PC-3 (cell line): ENCODE measurements at places on chromosomes 5 and 9.
A peak's percentile ranks its signal among the peaks of the same experiment; 100 is the strongest.

GRCh38 chr5:84961193-84961592, 576.5 kb upstream of the EDIL3 start:
- DNase-seq: no peak
- H3K36me3 ChIP-seq: no peaks in the 10 kb centered on the region
- no peak overlapping the region for H3K4me3 ChIP-seq
- no peaks in the 10 kb centered on the region for H3K4me1 ChIP-seq
- no peaks in the 10 kb centered on the region for H3K27me3 ChIP-seq

- H3K27ac ChIP-seq: no peak overlapping the region
- H3K4me3 ChIP-seq: peak overlapping the region; percentile 57
- no peaks in the 10 kb centered on the region for H3K27me3 ChIP-seq
- DNase-seq: peak; percentile 87
- peaks cover 24% of the 10 kb centered on the region for H3K4me1 ChIP-seq
Measured at GRCh38 chr9:129884220-129885017, 49.2 kb downstream of the USP20 start.

- no peak overlapping the region for H3K27ac ChIP-seq
- H3K36me3 ChIP-seq: no peaks in the 10 kb centered on the region
- no peak overlapping the region for H3K4me3 ChIP-seq
- no peaks in the 10 kb centered on the region for H3K27me3 ChIP-seq
- no peaks in the 10 kb centered on the region for H3K4me1 ChIP-seq
Measured at GRCh38 chr5:126742425-126742824, 34.5 kb upstream of the LMNB1 start.

DNA sequence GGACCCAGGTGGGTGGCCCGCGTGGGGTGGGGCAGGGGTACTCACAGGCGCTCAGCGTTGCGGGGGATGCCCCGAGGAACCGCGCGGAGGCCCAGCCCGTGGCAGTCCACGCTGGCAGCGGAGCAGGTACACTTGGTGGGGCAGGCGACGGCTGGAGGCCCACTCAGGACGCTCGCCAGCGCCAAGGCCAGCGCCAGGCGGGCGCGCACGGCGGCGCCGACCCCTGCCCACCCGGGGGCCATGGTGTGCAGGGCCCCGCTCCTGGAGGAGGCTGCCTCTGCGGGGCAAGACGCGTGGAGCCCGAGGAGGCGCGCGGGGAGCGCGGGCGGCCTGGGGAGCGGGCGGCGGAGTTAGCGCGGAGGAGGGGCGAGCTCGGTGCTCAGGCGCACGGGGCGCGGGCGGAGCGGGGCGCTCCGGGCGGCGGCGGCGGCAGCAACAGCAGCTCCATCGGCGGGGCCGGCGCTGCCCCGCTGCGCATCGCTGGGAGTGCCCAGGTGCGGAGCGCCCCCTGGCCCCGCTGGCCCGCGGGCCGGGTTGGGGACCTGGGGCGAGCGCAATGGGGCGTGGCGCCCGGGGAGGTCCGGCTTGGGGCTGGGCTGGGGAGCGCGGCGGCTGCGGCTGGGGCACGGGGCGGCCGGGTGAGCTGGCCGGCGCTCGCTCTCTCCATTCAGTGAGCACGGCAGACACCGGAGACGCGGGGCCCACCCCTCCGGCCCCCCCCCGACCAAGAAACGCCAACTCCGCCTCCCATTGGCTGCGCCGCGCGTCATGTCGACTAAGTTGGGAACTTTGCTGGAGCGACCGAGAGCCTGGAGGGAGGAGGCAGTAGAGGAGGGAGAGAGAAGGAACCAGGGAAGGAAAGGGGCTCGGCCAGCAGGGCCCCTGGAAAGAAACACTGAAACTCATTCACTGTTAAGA, at the start of gene SLIT3:
Gene SLIT3, minus strand, starts transcription at position 672 of the 918 bp plus-strand sequence. Its CDS starts 430 bp downstream, at position 242.
- H3K27ac ChIP-seq: no peak within 1 kb of the TSS
- peaks cover 62% of the 10 kb centered on the region for H3K27me3 ChIP-seq
- H3K4me1 ChIP-seq: no peaks in the 10 kb centered on the region
- H3K4me3 ChIP-seq: peak within 1 kb of the TSS; percentile 45; the same call in 1 of the 2 replicates
- peak; percentile 64 for DNase-seq

DNA sequence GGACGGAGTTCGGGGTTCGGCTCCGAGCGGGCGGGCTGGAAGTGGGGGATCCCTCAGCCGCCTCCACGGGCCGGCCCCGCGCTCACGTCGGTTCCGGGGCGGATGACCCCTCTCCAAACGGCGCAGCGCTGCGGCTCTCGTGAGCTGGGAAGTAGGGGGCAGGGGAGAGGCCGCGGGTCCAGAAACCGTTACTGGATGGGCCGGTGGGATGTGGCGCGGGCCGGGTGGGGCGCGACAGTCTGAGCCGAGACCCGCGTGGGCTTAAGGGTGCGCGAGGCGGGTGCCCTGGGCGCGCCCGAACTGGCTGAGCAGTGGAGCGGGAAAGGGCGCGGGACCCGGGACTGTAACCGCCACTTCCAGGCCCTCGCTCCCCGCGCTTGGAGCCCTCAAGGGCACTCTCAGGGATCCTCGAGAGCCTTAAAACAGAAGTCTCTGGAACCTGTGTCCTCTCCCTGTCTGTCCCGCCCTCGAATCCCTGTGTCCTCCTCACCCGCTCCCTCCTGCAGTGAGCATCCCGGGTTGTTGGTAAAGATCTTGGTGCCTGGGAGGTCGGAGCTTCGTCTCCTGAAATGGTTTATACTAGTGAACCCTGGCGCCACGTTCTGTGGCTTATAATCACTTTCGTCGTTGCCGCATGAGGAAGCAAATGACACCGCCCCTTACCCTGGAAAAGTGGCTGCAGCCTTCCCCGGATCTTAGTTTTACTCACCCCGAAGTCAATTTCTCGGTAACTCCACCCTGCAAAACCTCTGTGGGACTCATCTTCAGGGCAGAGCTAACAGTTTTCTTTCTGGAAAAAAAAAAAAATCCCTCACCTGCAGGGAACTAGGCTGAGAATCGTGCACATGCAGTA, 571 bp upstream of the MARCHF11 start:
- no peaks in the 10 kb centered on the region for H3K36me3 ChIP-seq
- DNase-seq: no peak
- no peaks in the 10 kb centered on the region for H3K4me1 ChIP-seq
- H3K27ac ChIP-seq: no peak overlapping the region
- H3K27me3 ChIP-seq: peaks cover 43% of the 10 kb centered on the region

DNA sequence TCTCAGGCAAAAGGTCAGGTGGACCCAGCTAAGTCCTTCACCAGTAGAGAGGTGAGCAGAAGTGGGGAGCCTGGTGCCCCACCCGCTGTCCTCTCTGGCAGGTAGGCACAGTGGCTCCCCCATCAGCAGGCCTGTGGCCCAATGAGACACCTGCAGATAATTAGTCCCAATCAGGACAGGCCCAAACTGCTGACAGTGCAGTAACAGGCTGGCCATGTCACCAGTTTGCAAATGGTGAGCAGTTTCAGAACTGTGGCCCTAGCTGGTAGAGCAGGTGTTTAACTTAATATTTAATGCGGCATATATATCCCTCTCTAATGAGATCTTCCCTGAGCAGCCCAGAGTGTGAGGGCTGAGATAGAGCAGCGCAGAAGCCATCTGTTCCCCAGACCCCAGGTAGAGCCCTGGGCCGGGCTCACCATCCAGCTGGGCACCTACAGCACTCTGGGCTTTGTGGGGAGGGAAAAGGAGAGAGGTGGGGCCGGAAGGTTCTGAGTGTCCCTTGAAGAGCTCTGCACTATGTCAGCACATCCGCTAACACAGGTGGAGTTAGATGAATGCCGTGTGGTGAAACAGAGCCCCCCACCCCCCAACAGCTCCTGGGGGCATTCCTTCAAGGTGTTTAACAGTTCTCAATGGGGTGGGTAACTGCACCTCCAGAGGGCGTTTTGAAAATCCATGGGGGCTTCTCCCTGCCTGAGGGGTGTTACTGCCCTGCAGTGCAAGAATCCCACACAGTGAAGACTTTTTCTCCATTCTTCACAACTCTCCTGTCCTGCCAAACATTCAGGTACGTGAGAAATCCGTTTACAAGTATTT, 120.5 kb downstream of the PAX5 start:
- H3K27ac ChIP-seq: no peak overlapping the region
- no peaks in the 10 kb centered on the region for H3K36me3 ChIP-seq
- DNase-seq: no peak

GRCh38 chr9:72346333-72346732, 18.7 kb downstream of the ZFAND5 start:
- no peak for DNase-seq
- no peaks in the 10 kb centered on the region for H3K36me3 ChIP-seq

DNA sequence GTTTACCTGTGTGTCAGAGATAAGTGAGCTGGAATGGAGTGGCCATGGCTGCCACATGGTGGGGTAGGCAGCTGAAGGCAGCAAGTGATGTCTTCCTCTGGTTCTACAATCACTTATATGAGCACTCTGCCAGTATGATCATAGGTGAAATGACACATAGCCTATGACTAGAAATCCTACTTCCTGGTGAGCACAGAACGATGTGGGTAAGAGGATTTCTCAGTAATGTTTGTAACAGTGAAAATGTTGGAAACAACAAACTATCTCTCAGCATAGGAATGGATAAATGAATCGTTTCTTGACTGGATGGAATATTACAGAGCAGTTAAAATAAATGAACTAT, 187.0 kb upstream of the S1PR3 start:
- DNase-seq: peak; percentile 61
- H3K27ac ChIP-seq: peak overlapping the region; percentile 68
- no peaks in the 10 kb centered on the region for H3K27me3 ChIP-seq
- no peaks in the 10 kb centered on the region for H3K36me3 ChIP-seq
- H3K4me3 ChIP-seq: no peak overlapping the region

- H3K4me3 ChIP-seq: no peak overlapping the region
- no peak for DNase-seq
- H3K27ac ChIP-seq: no peak overlapping the region
- no peaks in the 10 kb centered on the region for H3K36me3 ChIP-seq
- H3K27me3 ChIP-seq: no peaks in the 10 kb centered on the region
Measured at GRCh38 chr9:93875330-93875729, 79.8 kb downstream of the BARX1 start.

DNA sequence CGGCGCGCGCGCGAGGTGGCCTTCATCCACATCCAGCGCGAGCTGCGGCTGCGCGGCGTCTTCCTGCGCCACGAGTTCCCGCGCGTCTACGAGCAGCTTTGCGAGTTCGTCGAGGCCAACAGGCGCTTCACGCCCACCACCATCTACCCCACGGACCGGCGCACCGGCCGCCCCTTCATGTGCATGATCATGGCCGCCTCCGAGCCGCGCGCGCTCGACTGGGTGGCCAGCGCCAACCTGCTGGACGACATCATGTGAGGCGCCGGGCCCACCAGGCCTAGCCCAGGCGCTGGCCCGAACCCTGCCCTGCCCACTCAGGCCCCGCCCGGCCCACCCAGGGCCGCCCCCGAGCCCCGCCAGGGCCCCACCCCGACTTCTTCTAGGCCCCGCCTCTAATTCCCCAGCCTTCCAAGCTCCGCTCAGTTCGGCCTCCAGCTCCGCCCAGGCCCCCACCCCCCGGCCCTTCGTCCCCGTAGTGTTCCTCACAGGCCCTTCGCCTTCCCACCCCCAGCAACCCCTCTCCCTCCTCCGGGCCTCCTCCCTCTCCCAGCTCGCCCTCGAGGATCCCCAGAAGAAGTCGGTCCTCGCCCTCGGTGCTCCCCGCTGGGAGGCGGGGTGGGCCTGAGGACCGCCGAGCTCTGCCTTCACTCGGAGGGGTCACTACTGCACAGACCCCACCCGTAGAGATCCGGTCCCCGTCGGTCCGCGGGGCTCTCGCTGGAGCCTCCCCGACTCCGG, 2.0 kb upstream of the PHPT1 start:
- H3K27ac ChIP-seq: no peak overlapping the region
- DNase-seq: peak; percentile 41
- peaks cover 8% of the 10 kb centered on the region for H3K4me1 ChIP-seq

- H3K27ac ChIP-seq: no peak overlapping the region
- H3K4me1 ChIP-seq: peaks cover 14% of the 10 kb centered on the region; the same call in 1 of the 2 replicates
- H3K27me3 ChIP-seq: no peaks in the 10 kb centered on the region
- DNase-seq: peak; percentile 64
- no peak overlapping the region for H3K4me3 ChIP-seq
Measured at GRCh38 chr5:94422812-94423211, 195.6 kb downstream of the KIAA0825 start.

DNA sequence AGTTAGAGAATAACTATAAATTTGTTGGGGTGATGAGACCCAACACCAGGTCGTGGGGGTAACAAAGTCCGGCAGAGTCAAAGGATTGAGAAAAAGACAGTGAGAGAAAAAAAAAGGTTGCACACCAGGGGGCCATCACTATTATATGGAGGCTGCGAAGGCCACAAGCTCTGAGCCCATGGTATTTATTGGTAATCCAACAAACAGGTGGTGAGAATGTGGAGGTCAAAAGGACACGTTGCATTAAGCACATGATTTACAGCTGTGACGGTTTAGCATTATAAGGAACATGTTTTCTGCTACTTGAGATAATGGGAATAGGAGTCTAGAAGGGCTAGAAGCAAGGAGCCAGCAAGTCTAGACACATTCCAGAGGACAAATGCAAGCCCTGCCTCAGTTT, 2202.2 kb upstream of the C9orf72 start:
- H3K4me1 ChIP-seq: no peaks in the 10 kb centered on the region
- no peaks in the 10 kb centered on the region for H3K27me3 ChIP-seq
- H3K36me3 ChIP-seq: no peaks in the 10 kb centered on the region
- H3K27ac ChIP-seq: no peak overlapping the region

DNA sequence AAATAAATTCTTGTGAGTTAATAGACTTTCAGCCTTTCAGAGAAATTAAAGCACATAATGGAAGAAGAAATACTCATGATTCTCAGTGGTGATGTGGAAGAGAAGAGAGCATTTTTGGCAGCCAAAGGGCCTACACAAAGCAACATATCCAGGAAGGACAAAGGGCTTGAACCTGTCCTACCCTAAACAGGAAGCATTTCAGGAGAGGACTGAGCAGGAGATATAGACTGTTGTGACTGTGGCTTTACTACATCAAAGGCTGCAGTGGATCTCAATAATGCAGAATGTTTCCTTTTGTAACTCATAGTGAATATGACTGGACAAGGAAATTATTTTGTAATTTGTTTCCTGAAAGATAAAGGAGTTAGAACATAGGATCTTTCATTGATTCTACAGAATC, 1.3 kb upstream of the PARP8 start:
- no peaks in the 10 kb centered on the region for H3K4me1 ChIP-seq
- no peak overlapping the region for H3K27ac ChIP-seq
- peaks cover 16% of the 10 kb centered on the region for H3K27me3 ChIP-seq
- DNase-seq: no peak
- no peaks in the 10 kb centered on the region for H3K36me3 ChIP-seq
- H3K4me3 ChIP-seq: no peak overlapping the region

- DNase-seq: no peak
- H3K36me3 ChIP-seq: peaks cover 11% of the 10 kb centered on the region; the same call in 1 of the 2 replicates
- peaks cover 11% of the 10 kb centered on the region for H3K4me1 ChIP-seq
- no peak overlapping the region for H3K27ac ChIP-seq
- no peaks in the 10 kb centered on the region for H3K27me3 ChIP-seq
- no peak overlapping the region for H3K4me3 ChIP-seq
Measured at GRCh38 chr9:34121996-34122395, 4.5 kb downstream of the DCAF12 start.

GRCh38 chr9:304519-305185, 90.0 kb downstream of the DOCK8 start:
- H3K4me3 ChIP-seq: peak overlapping the region; percentile 58
- H3K36me3 ChIP-seq: no peaks in the 10 kb centered on the region
- no peaks in the 10 kb centered on the region for H3K27me3 ChIP-seq
- DNase-seq: peak; percentile 70
